ENCODE measurements at places on chromosomes 6 and 20.
A peak's percentile ranks its signal among the peaks of the same experiment; 100 is the strongest.

- no peak for DNase-seq
These were observed 1.6 kb upstream of the FAM135A start for GRCh38 chr6:70411542-70412251.

GRCh38 chr6:13795041-13795750, 19.2 kb downstream of the MCUR1 start:
- DNase-seq: peak; percentile 85

DNA sequence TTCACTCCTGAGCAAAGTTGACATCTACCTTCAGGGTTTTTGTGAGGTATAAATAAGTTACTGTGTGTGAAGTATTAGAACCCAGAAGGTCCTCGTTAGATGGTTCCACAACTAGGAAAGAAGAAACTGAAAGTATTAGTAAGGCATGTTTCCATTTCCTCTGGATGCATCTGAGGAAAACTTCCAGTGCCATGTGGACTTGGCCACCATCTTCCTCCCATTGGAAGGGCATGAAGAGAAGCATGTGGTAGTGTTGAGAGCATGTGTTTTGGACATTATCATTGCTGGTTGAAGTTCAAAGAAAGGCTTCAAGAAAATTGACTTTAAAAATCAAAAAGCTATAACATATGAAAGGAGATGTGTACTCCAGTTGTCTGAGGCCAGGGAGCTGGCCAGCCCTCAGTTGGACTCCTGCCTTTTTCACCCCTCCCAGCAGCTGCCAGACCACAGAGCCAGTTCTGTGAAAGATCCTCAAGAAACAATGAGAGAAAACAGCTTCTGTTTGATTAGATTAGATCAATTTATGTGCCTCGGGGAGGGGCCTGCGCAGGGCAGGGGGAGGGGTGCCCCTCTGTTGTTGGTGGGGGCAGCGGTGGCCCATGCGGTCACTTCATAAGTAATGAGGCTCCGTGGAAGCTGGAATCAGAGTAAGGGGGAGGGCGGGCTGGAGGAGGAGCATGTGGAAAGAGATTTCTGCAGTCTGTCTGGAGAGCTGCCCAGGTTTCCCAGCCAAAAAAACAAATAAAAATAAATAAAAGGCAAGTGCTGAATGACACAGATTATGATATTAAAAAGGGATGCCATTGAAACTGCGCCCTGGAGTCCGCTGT, 154.0 kb downstream of the JARID2 start:
- peak; percentile 96 for DNase-seq

DNA sequence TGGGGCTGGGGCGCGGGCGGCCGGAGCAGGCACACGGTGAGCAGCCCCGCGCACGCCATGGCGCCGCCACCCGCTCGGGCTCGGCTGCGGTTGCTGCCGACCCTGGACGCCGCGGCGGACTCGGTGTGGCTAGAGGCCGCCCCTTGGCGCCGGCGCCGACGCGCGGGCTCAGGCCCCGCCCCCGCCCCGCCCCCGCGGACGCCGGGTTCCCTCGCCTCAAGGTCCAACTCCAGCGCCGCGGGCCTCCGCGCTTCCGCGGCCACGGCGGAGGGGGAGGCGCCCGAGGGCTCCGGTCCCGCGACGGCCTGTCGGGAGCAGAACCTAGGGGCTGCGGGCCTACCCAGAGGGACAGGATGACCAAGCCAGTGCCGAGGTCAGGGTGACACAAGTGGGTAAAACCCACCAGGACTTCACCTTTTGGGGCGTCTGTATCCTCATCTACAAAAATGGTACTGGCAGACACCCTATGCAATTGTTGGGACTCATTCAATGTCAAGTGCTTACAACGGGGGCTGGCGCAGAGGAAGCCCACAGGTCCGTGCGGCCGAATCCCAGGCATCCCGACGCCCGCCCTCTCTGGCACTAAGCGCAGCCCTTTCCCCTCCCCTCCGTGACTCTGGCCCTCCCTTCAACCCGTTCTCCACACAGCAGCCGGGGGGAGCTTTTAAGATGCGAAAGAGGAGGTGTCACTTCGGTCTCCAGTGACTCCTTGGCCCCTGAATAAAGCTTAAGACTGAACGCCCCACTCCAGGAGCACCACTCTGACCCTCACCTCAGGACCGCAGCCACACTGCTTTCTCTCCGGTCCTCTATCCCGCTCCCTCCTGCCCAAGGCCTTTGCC, at the start of gene NECAB3:
NECAB3 (minus strand) TSS at position 135 of the 842 bp plus-strand sequence; CDS start at position 59, 76 bp downstream.
- peak; percentile 77 for DNase-seq

GRCh38 chr6:134636186-134636799, 313.6 kb downstream of the ALDH8A1 start:
- no peak for DNase-seq

Measured in posterior cingulate gyrus (tissue), 11 donors.